NCI-H774 (cell line): ENCODE measurements at places on chromosomes 4 and X.

DNA sequence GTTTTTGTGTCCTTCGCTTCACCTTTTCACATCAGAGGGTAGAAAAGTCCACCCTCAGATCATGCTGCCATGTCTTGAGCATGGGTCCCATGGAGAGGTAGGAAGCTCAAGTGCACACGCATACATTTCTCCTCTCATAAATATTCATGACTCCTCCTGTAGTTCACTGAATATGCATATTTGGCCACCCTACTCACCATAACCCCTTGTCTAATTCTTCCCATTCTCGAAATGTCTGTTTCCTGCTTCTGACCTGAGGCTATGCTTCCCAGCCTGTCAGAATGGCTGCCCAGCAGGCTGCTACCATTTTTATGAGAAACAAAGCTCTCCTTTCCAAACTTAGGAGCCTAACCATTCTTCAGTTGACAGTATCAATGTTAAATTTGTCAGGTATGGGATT is 86.5 kb downstream of the ADRA2C start:
- no peak for DNase-seq

GRCh38 chrX:77453190-77453589 is 6.0 kb downstream of the FGF16 start:
- no peak for DNase-seq

DNA sequence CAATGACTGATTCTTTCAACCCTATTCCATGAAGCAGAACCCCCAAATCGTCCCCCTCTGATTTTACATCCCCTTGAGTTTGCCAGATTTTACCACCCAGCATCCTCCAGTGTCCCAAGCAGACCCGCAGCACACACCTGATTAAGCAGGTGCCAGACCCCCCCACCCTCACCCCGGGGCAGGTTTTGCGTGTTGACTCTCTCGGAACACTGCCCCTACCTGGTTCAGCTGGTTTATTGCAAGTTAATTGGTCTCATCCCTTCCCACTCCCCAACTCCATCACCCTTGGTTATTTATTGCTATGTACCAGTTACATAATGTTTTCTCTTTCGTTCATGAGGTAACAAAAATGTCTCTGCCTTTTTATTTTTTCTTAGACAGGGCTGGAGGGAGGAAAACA is 258.4 kb downstream of the BCOR start:
- no peak for DNase-seq

DNA sequence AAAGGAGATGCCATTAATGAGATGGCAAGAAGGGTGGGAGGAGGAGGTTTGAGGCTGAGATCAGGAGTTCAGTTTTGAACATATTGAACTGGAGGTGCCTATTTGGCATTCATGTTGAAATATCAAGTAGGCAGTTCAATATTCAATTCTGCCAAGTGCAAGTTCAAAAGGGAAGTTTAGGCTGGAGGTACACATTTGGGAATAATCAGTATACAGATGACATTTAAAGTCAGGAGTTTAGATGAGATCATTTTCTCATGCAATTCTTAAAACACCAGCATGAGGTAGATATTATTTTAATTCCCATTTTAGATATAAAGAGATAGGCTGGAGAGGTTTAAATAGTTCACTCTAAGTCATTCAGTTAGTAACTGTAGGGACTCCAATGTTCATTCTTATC is 26.1 kb downstream of the COQ2 start:
- no peak for DNase-seq

GRCh38 chr4:100690812-100691211 is 173.0 kb upstream of the EMCN start:
- no peak for DNase-seq

DNA sequence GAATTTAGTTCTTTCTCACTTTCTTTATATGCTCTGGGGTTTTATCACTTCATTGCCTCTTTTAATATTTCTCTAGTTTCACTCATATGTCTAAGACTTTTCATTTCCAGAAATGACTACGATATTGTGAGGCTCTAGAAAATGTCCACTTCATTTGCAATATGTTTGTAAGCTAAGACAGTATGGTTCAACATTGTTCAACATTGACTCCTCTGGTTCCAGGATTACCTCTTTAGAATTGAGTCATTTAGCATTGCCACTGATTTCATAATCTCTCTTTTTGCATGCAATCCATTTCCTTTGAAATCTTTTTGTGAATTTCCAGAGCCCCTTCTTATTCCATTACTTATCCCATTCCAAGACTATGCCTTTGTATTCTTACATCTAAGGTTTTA is 32.3 kb downstream of the BBS12 start:
- no peak for DNase-seq
